Activated T-helper 1 cell treated with anti-CD3 and anti-CD28 coated beads, Interleukin-2, amount 50 U/mL, for 16 hours (primary cell): ENCODE measurements at places on chromosomes 3 and 15.

DNA sequence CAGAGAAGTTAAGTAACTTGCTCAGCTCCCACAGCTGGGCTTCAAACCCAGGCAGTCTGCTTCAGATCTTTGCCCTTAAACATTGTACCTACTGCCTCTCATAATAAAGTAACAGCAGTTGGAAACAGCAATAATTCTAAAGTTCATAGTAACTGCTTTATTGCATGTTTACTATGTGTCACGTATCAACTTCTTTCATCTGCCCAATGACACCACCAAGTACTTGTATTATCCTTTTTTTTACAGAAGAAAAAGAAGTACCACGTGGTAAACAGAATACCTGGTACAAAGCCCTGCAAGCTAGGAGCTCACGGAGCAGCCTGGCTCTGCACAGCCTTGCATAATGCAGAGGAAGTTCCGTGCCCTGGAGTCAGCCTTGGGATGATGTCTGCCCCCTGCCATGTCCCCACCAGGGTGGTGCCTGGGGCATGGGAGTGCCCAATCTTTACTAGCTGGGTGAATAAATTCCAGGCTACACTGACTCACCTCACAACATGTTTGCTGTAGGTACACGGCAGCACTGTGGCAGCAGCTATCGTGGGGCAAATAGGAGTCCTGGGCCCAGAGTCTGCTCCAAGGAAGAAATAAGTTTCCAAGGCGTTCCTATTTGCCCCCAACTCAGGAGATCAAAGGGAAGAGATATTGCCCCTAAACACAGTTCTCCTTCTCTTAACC, 77.2 kb downstream of the LDHAL6B start:
- no peak for DNase-seq

DNA sequence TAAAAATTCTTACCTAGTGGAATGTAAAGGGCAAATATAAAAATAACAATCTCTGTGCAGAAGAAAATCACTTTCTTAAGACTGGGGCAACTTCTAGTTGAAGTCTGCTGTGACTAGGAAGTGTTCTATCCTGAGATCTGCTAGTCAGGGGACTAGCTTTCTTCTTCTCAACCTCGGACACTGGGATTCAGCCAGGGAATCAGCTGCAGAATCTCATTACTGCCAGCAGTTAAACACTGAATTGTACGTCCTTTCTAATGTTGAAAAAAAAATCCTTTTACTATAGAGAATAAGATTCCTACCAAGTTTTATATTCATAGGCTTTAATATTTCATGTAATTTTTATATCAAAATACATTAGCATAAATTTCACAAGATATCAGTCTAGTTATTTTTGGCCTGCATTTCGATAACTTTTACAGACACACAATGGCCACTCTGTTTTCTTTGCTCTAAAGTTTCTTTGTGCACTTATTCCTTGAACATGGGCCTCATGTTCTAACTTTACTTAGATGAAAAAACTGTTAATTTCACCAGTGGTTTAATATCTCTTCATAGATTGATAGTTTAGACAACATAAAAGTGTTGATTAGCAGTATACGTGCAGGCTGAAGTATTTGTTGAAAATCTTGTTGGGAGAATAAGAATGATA, 2.6 kb upstream of the NEO1 start:
- DNase-seq = no peak

DNA sequence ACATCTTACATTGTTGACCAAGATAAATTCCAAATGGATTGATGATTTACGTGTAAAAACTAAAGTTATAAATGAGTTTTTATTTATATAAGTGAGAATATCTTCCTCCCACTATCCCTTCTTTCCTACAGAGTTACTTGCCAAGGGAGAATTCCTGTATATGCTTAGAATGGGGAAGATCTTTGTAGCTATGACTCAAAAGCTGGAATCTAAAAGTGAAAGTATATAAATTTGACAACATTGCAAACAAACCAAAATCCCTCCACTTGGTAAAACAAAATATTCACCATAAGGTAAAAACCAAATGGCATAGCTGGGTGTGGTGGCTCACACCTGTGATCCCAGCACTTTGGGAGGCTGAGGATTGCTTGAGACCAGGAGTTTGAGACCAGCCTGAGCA, 52.7 kb upstream of the GCNT3 start:
- no peak for DNase-seq

DNA sequence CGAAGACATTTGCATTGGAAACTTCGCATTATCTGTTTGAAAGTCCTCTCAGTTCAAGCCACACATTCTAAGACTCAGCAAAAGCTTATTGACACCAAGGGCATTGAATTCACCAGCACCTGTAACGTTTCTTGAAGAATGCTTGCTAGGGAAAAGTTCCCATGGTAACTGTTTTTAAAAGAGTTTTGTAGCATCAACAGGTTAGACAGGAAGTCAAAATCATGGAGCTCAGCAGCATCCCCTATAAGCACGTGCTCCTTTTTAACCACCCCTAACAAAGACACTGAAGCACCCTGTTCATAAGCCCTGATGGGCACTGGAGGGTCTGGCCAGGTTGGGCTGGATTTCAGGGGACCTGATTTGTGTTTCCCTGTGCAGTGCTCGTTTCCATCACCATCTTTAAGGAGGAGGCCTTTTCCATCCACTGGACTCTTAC, 229.7 kb upstream of the BHLHE40 start:
- no peak for DNase-seq

DNA sequence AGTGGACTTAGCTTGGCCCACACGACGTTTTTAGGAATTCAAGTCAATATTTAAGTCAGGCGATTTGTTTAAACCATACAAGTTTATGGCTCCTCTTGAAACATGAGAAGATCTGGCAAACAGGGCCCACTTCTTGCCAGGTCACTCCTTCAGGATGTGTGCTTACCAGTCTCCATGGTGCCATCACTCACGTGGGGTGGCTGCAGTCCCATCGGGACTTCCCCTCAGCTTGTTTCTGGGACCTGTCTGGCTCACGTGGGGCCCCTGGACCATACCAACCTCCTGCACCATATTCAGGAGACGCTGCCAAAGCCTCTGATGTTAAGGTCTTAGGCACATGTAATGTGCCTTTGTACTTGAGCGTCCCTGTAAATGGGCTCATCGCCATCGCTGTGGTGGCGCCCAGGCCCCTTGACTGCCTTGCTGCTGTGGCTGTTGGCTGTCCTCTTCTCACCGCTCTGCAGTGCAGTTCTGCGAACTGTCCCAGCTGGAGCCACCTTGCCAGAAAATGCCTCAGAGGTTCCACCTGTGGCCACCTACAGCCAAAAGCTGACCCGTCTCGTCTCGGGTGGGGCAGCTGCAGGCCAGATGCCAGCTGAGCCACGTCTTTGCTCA, 8.9 kb downstream of the MCM2 start:
- no peak for DNase-seq

GRCh38 chr3:24679429-24679828, 184.8 kb upstream of the THRB start:
- no peak for DNase-seq

DNA sequence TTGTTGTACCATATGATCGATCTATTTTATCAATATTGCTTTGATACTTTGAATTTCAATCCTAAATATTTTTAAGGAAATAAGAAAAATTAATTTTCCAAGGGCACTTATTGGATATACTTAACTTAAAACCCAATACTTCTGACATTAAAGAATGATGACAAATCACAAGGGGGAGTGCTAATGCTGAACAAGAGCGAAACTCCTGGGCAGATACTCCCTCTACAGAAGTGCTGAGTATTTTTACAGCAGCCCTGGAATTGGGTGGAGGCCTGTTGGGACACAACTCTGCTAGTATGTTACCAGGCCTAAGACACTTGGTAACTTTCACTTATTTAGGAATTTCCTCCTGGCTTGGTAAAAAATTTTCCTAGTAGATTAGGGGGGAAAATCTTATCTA, 46.2 kb downstream of the DENND6A start:
- no peak for DNase-seq

DNA sequence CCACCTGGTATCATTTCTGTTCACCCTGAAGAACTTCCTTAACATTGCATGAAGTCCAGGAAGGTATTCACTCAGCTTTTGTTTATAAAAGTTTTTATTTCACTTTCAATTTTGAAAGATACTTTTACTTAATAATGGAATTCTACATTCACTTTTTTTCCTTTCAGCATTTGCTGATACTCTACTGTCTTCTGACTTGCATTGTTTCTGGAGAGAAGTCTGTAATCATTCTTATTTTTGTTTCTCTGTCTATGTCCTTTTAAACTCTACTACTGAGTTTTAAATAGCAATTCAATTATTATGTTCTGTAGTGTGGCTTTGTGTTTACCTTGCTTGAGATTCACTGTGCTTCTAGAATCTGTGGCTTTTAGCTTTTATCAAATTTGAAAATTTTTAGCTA, 42.4 kb downstream of the MYL3 start:
- no peak for DNase-seq

DNA sequence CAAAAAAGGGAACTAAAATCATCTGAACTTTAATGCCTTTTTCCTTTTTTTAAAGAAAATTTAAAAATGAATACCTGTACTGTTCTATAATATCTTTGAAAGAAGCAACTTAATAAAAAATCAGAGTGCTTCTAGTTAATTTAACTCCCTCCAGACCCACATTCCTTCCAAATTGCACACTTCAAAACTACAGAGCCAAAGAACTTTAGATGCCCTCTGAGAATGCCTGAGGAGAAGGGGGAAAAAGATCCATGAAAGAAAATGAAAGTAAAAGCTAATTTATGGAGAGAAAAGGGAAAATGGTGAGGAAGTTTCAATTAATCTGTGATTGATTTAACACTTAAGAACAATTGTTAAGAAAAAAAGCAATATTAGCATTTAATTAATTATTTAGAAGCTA, 1141.6 kb downstream of the IGSF11 start:
- DNase-seq = no peak

- DNase-seq = no peak
Observed at GRCh38 chr3:78724859-78725258, 1042.9 kb downstream of the ROBO1 start.

DNA sequence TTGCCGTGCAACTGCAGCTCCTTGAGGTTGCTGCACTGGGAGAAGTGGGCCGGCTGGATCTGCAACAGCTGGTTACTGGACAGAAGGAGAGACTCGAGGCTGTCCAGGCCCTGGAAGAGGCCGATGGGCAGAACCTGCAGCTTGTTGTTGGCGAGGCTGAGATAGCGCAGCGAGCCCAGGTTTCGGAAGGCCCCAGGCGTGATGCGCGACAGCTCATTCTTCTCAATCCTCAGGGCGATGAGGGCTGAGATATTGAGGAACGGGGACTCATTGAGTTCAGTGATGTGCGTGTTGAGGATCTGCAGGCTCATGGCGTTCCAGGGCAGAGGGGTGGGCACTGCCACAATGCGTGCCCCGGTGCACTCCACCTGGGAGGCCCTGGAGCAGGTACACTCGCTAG, 9.0 kb downstream of the LRRC15 start:
- DNase-seq = no peak

GRCh38 chr3:64908251-64908685, 220.5 kb upstream of the ADAMTS9 start:
- DNase-seq = no peak

GRCh38 chr3:14275962-14276909, 97.6 kb downstream of the LSM3 start:
- no peak for DNase-seq

- DNase-seq = no peak
Observed at GRCh38 chr15:80736560-80736959, 41.5 kb downstream of the ABHD17C start.

- no peak for DNase-seq
Observed at GRCh38 chr15:64344651-64345294, 11.2 kb downstream of the CSNK1G1 start.

GRCh38 chr3:125310623-125311081, 64.5 kb downstream of the ZNF148 start:
- DNase-seq = no peak

DNA sequence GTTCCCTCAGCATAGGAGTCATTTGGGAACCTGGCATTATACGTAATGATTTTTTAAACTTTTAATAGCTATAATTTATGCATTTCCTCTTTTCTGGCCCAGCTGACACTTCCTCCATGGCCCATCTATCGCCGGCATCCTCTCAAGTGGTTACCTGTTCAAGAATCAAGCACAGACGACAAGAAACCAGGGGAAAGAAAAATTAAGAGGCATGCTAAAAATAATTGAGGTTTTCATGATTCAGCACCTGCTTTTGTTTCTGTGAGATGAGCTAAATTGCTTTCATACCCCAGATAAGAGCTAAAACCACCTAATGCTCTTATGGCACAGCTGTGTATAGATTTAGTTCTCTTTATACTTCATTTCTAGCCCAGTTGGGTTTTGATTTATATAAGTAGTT, 1.7 kb downstream of the SPCS1 start:
- DNase-seq = no peak

- DNase-seq = no peak
Observed at GRCh38 chr3:66269411-66269810, 48.6 kb downstream of the SLC25A26 start.

DNA sequence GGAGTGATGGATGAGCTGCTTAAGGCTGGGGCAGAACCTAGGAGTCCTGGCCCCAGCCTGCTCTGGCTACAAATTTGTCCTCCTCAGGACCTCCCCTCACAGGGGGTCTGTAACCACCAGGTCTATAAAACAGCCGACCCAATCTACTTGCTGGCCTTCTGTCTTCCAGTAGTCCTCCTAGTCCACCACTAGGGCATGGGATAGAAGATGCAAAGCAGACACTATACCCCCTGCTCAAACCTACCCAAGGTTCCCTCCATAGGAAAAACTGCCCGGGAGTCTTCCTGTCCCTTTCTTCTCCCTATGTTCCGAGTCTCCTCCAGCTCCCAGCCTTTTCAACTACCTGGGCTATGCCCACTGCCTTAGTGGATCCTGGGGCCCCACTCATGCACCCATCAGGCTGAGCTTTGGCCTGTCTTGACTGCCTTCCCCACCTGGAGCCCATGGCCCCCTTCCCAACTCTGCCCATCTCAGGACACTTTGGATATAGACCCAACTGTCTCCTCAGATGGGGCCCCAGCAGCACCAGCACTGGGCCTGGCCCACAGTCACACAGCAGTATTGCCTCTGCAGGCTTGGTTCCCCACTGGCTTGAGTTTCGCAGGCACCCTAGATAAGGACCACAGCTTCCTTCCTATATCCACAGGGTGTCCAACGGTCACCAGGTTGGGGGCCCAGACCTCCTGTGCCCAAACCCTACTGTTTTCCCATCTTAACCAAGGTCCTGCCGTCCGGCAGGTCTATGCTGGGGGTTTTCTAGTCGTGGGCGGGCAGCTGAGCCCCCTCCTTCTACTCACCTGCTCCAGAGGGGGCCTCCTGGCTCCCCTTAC, 1.1 kb downstream of the HYAL3 start:
- DNase-seq = no peak

GRCh38 chr3:102124282-102124681, 275.0 kb downstream of the NFKBIZ start:
- no peak for DNase-seq

GRCh38 chr3:169454823-169455222, 208.7 kb downstream of the MECOM start:
- no peak for DNase-seq

DNA sequence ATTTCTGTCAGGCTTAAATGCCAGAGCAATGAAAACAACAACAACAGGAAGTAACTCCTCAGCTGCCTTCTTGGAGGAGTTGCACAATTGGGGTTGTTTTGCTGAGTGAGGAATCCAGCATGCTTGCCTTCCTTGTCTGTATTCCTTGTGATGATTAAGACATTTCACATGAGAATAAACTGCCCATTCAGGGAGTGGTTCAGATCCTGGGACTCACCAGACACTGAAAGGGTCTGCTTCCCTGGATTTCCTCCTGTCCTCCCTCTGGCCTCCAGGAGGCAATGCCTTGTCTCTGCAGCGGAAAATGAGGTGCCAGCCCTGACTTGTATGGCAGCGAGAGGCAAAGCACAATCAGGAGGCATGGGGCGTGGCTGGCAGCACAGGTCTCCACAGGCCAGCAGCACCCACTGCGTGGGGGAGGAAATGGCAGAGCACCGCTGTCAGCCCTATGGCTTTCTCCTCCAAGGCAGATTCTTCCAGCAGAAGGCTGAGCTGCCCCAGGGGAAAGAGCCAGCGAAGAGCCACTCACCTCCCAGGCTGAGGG, 41.5 kb downstream of the RBP2 start:
- DNase-seq = no peak
